ENCODE measurements at places on chromosomes 6 and 20.

GRCh38 chr6:42418724-42419123, 33.0 kb downstream of the TRERF1 start:
- DNase-seq, result no peak

DNA sequence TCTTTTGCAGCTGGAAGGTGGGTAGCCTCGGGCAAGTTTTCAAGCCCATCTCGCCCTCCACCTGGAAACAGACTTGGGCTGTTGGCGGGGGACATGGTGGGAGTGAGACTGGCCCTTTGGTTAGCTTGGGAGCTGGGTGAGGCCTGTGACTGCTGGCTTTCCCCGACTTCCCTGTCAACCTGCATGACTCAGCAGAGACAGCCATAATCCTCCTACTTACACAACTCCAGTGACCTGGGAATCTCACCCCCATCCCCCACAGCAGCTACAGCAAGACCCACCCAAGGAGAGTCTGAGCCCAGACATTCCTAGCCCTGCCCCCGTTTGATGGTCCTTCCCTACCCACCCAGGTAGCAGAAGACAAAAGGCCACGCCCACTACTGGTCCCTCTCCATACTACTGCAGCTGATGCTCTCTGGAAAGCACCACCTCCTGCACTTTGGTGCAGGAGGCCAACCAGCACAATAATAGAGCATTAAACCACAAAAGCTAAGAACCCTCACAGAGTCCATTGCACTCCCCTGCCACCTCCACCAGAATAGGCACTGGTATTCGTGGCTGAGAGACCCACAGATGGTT, 188.4 kb downstream of the TRDN start:
- no peak for DNase-seq

DNA sequence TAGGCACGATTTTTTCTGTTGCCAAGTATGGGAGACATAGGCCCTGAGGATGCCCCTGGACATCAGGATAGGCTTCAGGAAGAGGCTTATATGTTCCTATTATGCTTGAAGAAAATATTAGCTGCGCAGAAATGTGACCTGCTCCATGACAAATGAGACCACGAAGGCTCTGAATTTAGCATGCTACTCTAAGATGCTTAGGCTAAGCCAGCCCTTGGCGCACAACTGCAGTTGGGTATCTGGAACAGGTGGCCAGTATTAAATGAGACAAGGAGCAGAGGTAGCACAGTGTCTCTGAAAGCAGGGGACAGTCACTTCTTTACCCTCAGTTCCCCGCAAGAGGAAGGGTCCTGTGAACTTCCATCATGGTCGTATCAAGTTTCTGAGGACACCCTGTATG, 90.0 kb downstream of the RREB1 start:
- no peak for DNase-seq

DNA sequence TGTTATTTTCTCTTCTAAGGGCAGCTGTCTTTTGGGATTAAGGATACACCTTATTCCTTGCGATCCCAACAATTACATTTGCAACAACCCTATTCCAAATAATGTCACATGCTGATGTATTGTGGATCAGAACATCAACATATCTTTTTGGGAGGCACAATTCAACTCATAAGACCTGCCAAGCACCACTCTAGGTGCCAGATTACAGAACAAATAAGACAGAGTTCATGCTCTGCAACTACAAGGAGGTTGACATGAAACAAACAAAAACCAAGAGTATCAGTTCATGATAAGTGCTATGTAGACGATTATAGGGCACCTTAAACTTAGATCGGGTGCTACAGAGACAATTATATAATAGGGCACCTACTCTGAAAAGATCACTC, 203.2 kb upstream of the SGK1 start:
- DNase-seq, result no peak

DNA sequence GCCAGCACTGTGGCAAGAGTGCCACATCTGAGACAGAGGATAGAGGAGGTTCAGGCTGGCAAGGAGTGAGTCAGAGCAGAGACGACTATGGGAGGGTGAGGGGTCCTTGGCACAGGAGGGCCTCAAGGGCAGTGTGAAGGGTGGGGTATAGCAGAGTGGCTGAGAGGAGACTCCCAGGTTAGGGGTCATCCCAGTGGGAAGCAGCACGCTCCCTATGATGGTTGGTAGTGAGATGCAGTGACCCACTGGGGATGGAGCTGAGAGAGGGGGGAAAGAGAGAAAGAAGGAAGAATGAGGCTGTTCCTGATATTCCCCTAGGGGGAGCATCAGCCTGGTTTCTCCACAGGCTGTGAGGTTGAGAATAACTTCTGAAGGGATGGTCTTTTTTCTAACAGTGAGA, 97.3 kb downstream of the INSM1 start:
- no peak for DNase-seq

DNA sequence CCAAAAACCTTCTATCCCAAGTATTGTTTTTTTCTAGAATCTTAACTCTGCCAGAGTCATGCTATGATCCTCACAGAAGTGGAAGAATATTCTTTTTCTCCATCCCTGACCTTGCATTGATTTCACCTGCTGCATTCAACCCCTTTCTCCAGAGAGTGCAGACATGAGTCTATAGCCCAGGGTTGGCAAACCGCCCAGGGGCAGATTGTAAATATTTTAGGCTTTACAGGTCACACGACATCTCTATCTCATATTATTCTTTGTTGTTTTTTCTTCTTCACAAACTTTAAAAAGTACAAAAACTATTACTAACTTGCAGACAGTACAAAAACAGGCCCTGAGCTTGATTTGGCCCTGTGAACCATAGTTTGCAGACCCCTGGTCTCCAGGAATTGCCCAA, 112.1 kb upstream of the ASF1A start:
- no peak for DNase-seq

GRCh38 chr6:111565326-111566221, 40.1 kb downstream of the TRAF3IP2 start:
- no peak for DNase-seq

- DNase-seq, result no peak
These were observed 162.6 kb upstream of the THBS2 start for GRCh38 chr6:169416249-169416648.

- no peak for DNase-seq
These were observed 103.6 kb downstream of the CDYL start for GRCh38 chr6:4879741-4880275.

- DNase-seq, result no peak
These were observed 48.4 kb upstream of the CDYL start for GRCh38 chr6:4727671-4728435.

DNA sequence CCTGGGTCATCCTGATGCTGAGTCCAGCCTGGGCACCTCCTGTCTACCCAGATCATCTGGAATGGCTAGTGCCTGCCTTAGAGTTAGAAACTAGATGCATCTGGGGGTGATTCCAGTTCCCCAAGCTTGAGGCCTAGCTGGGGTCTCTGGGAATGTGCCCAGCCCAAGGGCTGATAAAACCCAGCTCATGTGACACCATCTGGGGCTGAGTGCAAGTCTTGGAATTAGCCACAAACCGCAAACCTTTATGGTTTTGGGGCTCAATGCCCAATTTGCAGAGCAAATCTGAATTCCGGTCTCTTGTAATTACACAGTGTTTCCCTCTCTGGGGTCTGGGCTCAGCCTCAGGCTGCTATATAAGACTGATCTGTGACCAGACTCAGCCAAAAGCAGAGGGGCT, at the start of gene BPIFB4:
Gene BPIFB4 (plus strand): TSS at position 385 of the 400 bp plus-strand sequence. CDS start 1,884 bp downstream, outside the sequence.
- DNase-seq, result no peak
